Stimulated activated CD8-positive, alpha-beta memory T cell treated with anti-CD3 and anti-CD28 coated beads, Interleukin-15, amount 100 ng/mL, for 24 hours (primary cell): ENCODE measurements at places on chromosomes 7 and 10.

DNA sequence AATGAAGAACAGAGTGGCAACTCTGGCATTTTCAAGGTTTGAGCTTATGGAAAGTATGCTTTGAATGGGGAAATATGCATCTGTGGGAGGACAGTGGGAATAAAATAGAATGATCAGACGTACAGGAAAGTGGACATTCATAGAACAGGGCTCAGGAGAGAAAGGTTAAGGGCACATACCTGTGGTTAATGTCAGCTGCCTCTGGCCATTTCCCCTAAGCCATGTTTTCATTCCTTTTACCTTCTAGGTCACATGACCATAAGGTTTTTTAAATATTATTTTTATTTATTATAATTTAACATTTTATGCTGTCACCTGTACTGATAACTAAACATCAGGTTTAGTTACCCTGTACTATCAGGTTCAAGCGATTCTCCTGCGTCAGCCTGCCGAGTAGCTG, 52.8 kb downstream of the LRRC4 start:
- DNase-seq = no peak

DNA sequence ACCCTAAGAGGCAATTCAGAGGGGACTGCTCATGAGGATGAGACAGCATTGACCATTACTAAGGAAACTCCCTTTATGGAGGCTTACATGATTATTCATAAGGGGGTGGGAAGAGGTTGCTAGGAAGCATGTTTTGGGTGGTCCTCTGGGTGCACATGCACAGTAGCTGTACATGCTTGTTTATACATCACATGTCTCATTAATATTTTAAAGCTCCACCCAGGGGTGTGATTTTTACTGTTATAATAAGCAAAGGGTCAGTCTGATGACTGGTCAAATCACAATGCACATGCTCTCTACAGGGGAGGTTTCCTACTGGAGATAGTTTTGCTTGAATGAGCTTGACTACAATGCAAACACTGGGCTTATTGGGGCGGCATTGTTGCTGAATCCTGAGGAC, 23.8 kb upstream of the PPP1R9A start:
- DNase-seq = no peak

DNA sequence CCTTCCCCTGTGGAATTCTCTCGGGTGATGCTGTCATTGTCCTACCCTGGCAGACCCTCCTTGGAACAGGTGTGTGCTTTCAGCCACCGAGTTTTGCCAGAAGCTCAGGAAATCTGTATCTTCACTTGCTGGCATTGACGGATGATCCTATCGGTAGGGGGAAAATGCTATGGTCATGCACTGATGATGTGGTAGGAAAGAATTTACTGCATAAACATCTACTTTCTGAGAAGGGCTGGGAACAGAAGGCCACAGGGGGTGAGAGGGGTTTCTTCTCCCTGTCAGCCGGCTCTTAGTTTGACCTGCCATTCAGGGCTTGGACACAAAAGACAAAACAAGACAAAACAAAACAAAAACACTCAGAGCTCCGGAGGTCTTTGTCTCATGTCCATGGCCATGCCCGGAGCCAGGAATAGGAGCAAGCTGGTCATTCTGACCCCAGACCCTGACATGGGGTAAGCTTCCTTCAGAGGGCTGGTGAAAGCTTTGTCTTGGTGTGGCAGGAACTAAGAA, 43.6 kb upstream of the CARD11 start:
- DNase-seq = no peak

- no peak for DNase-seq
These were observed 9.9 kb upstream of the FAM180A start for GRCh38 chr7:135758531-135758932.

DNA sequence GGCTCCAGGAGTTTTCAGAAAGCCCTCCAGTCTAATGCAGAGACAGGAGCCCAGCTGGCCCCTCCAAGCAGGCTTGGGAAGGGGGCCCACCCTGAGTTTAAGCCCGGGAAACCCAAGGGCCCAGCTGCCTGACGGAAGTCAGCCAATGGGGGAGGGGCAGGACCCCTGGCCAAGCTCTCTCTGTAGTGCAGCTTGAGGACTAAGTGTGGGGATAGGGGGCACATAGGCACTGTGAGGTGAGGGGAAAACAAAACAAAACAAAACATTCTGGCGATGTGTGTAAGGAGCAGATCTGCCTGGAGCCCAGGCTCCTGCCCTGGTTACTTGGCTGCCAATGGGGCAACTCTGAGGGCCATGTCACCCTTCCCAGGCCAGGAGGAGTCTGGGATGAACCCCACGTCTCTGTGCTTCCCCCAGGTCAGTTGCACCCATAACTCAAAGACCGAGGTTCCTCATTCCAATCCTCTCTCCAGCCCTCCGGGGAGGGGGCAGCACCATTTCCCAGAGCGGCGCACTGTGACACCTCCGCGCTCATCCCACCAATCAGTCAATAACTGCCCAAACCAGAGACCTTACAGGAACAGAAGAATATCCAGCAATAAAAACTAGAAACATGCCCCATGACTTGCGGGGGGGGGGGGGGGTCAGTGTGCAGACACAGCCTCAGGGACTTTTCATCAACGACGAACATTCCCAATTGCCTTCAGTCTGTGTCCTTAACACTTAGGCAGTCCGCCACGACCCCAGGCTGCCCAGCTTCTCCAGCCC, 1.7 kb downstream of the CXCL12 start:
- no peak for DNase-seq

DNA sequence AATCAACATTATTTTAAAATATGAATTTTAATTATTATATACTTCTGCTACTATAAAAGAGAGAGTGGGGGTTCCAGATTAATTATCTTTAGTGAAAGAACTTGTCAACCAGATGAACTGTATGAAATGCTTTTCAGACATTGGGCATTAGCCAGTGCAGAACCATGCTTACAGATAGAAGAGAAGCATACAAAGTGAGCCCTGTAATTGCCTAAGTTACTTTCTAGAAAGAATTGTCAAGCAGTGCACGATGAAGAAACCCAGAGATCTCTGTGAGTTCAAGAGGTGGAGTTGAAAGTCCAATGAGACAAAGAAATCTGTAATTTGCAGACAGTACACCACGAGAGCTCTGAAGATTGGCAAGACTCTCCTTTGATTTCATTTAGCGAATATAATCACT, 166.7 kb downstream of the CDC14C start:
- no peak for DNase-seq

DNA sequence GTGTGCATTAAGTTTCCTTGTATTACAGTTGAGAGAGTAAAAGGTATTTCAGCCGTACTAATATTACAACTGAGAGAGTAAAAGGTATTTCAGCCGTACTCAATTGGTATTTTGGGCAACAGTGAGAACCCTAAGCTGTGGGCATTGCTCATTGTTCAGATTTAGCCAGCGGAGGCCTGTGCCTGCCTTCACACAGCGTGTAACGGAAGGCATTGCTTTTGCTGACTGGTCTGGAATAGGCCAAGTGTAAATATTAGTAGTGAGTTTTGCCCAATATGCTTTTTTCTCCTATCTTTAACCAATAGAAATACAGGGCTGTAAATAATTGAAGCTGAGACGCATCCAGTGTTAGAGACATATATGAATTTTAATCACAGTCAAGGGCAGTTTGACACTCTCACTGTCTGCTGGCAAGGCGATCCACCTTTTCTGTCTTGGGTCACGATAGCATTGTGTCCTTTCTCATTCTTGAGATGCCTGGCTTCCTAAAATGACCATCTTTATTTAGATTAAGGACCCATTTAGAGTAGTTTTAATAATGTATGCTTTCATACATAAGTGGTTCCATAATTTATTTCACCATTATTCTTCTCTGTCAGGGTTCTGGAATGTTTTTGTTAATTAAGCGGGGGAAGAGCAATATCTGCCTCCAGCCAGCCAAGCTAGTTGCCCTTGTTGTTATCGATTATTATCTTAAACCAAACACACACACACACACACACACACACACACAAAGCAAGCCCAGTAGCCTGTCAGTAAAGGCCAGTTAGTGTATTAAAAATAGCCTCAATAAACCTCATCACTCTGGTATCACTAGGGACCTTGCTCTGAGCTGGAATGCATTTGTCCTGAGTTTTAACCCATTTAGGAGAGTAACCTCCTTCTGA, 130.7 kb downstream of the CELF2 start:
- DNase-seq = no peak

DNA sequence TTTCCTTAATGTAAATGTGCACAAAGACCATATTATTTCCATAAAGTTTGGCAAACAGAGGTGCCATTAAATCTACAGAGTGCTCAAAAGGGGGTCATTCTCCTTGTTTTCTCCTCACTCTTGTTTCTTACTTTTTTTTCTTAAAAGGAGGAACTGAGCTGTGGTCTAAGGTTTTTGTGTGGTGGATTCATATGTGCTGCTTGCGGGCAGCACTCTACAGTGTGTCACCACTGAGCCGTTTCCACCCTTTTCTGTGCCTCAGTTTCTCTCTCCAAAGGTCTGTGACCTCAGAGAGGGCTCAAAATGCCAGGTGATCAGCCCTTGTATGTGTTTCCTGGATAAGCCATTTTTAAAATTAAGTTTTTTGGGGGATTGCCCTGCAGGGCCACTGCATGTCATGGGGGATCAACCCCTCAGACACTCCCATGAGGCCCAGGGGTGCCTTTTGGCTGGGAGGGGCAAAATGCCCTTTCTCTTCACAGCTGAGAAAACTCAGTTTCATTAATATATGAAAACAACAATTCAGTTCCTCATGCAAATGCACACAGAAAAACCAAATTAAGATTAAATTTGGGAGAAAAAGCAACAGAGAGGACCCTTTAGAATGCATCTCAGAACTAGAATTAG, 56.9 kb upstream of the VOPP1 start:
- no peak for DNase-seq

DNA sequence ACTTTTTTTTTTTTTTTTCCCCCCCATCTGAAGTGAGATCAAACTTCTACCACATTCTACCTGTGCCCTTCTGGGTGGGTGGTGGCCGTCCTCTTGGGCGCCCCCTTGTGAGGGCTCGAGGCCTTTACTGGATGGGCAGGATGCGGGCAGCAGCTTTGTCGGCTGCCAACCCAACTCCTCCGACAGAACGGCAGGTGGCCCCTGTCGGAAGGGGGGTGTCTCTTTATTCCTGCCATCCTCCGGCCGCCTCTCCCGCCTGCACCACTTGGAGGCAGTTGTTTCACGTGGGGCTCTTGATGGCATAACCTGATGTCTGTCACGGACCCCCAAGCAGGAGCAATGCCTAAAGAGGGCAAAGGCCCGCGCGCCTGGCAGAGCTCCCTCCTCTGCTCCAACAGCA, 31.0 kb downstream of the AMZ1 start:
- no peak for DNase-seq

DNA sequence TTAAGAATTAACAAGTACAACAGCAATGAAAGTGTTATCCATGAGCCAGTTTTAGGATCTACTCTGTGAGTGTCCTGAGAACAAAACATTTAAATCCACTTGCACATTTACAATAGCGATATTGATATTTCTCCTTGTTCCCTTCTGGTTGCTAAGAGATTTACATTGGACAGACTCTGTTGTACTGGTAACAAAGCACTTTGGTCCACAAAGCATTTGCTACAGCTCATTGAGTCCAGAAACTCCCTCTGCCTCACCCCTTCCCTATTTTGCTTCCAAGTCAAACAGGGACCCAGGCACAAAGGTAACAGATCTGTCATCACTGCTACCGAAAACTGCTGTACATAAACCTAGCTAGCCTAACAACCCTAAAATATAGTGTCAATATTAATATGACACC, 2.1 kb downstream of the ANK3 start:
- DNase-seq = no peak

DNA sequence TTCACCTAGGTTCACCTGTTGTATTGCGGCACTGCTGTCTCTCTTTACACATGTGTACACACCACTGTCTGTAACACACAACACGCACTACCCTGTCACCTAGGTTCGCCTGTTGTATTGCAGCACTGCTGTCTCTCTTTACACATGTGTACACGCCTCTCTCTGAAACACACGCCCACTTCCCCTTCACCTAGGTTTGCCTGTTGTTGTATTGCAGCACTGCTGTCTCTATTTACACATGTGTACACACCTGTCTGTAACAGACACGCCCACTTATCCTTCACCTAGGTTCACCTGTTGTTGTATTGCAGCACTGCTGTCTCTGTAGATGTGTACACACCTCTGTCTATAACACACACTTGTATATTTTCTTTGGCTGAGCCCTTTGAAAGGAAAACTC, 51.5 kb downstream of the WDR37 start:
- DNase-seq = no peak

GRCh38 chr7:36381056-36381455, 8.6 kb upstream of the ANLN start:
- DNase-seq = no peak

GRCh38 chr7:2099048-2099957, 133.4 kb downstream of the MAD1L1 start:
- no peak for DNase-seq

DNA sequence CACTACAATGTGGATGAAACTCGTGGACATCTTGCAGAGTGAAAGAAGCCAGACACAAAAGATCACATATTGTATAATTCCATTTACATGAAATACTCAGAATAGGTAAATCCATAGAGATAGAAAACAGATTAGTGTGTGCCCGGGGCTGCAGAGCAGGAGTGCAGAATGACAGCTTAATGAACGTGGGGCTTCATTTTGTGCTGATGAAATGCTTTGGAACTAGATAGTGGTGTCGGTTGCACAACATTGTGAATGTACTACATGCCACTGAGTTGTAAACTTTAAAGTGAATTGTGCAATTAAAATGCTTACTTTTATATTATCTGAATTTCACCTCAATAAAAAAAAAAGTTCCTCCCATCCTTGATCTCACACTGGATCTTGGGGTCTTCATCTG, 31.8 kb upstream of the CARD11 start:
- DNase-seq = no peak

- no peak for DNase-seq
These were observed 60.0 kb upstream of the KLF14 start for GRCh38 chr7:130793855-130794618.

DNA sequence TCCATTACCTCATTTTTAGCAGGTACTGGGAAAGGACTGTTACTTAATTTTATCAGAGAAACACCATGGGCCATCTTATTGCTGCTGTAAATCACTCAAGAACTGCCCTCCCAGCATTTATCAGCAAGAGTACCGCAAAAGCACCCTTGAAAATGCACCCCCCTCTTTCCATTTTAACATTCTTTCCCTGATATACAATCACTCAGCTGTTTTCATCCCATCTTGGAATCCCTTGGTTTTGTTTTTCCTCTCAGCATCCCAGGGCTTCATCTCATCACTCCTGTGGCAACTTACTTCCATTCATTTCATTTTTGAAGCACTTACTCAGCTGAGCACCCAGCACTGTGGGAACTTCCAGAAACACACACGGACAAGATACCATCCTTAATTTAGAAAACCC, 36.5 kb downstream of the RAPGEF5 start:
- no peak for DNase-seq

DNA sequence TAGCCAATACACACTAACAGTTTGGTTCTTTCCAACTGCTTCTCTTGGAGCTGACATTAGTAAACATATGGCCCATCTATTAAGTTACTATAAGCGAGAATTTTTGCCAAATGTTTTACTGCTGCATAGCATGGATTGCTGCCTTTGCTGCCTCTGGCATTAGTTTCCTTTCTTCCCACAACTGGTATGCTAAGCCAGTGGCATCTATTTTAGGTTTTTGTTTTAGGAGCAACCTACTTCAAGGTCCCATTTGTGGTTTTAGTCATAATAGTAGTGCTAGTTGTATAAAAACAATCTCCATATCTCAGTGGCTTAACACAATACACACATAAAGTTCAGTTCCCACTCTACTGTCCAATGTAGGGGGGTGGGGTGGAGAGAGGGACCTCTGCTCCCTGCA, 25.9 kb upstream of the PANK1 start:
- DNase-seq = no peak

- DNase-seq = no peak
These were observed 11.6 kb upstream of the NKX2-3 start for GRCh38 chr10:99520847-99521764.
